Neuronal stem cell (in vitro differentiated cells): ENCODE measurements at places on chromosomes 13 and 19.

- no peak for DNase-seq
Measured at GRCh38 chr13:83940742-83941141, 58.5 kb upstream of the SLITRK1 start.

GRCh38 chr13:96033220-96034015, 19.8 kb downstream of the UGGT2 start:
- DNase-seq = no peak

- no peak for DNase-seq
Measured at GRCh38 chr19:30668521-30669155, 296.5 kb downstream of the ZNF536 start.

DNA sequence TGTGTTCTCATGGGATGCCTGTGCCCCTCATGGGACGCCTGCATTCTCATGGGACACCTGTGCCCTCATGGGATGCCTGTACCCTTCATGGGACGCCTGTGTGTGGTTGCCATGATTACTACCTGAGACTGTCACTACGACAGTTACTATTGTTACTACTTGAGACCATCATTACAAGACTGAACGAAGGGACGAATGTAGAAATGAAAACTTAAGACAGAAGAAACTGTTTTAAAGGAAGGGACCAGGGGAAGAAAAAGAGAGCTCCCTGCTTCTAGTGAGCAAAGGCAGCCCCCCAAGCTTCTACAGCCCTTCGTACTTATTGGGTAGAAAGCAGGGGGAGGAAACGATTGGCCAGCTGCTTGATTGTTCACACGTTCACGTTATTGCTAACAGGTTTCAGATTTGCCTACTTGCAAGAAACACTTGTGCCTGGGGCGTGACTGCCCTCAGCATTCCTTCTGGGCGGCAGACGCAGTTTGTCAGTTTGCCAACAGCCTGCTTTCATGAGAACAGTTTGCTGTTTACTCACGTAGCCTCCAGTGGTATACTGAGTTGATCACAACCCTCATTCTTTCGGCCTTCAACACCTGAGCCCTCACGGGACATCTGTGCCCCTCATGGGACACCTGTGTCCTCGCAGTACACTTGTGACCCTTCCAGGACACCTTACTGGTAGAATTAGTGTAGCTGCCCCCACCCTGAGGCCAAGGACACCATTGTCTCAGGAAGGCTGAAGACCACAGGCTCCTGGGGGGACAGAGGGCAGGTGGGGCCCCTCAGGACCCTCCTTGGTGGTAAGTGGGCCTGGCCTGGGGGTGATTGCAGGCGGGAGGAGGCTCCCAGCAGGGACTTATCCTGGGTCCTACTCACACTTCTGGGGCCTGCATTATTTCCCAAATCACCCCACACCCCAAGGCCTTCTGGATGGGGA, 2.5 kb upstream of the S1PR4 start:
- no peak for DNase-seq

DNA sequence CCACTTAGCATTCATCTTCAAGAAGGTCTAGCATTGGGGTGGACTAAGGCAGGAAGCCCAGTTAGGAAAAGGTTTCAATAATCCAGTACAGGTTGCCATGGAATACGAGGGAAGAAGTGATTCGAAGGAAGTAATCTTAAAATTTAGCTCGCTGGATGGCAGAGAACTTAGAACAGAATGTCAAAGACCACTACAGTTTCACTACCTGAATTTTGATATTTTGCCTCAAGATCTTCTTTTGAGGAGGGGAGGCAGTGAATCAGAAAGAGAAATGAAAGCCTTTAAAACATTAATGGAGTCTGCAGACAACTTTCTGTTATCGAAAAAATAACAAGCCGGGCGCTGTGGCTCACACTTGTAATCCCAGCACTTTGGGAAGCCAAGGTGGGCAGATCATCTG, 7.0 kb upstream of the RAB8A start:
- DNase-seq = no peak

DNA sequence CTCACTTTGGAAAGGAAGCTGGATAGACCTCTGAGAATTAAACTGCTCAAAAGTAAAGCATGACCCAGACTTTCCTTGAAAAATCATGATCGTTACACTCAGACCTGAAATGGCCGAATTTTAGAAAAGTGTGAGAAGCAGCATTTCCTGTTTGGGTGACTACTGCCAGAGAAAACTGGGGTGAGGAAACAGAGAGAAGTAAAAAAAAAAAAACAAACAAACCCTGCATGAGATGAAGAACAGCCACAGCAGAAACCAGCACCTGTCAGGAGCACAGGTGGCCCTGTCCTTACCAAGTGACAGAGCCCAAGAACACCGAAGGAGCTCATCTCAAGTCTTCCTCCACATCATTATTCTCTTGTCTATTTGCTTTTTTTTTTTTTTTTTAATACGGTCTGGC, 12.0 kb upstream of the ADPRHL1 start:
- DNase-seq = no peak
